Activated CD8-positive, alpha-beta T cell treated with anti-CD3 and anti-CD28 coated beads for 36 hours (primary cell): ENCODE measurements at places on chromosomes 5 and 9. TPM values are rescaled to one million over a fixed set of nuclear protein-coding genes. Genes with fewer than 3 reads are reported as not detected.

Gene SAXO1
- not detected for total RNA-seq

Gene ACER2
- total RNA-seq: 1.4 TPM

- H3K4me1 ChIP-seq: no peaks in the 10 kb centered on the region
- H3K27me3 ChIP-seq: peaks cover 8% of the 10 kb centered on the region
- H3K27ac ChIP-seq: no peak overlapping the region
- no peak overlapping the region for H3K4me3 ChIP-seq
- no peaks in the 10 kb centered on the region for H3K36me3 ChIP-seq
These were observed 21.4 kb downstream of the GLRA1 start for GRCh38 chr5:151903243-151903653.

- no peak overlapping the region for H3K4me3 ChIP-seq
- H3K36me3 ChIP-seq: no peaks in the 10 kb centered on the region
- H3K27me3 ChIP-seq: no peaks in the 10 kb centered on the region
- H3K27ac ChIP-seq: no peak overlapping the region
These were observed 38.5 kb downstream of the VAV2 start for GRCh38 chr9:133953621-133953975.

DNA sequence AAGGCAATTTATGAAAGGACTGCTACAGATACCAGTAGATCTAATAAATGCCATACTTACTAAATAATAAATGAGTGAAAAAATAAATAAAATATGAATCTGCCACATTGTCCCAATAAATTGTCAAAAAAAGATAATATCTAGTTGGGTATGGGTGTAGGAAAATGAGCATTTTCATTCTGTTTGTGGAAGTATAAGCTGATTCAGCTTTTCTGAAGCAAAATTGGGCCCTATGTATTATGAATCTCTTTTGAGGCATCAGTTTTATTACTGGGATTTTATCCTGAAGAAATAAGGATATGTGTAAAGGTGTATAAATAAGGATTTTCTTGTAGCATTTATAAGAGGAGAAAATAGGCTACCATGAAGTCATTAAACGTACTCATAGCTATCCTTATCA is 46.1 kb downstream of the CAVIN4 start:
- peaks cover 1% of the 10 kb centered on the region for H3K27me3 ChIP-seq
- DNase-seq: no peak
- no peaks in the 10 kb centered on the region for H3K4me1 ChIP-seq
- no peak overlapping the region for H3K27ac ChIP-seq
- H3K36me3 ChIP-seq: no peaks in the 10 kb centered on the region

- H3K4me1 ChIP-seq: no peaks in the 10 kb centered on the region
- H3K27me3 ChIP-seq: peaks cover 4% of the 10 kb centered on the region
- no peaks in the 10 kb centered on the region for H3K36me3 ChIP-seq
- no peak for DNase-seq
These were observed 1.5 kb upstream of the PDE6A start for GRCh38 chr5:149946118-149946517.

DNA sequence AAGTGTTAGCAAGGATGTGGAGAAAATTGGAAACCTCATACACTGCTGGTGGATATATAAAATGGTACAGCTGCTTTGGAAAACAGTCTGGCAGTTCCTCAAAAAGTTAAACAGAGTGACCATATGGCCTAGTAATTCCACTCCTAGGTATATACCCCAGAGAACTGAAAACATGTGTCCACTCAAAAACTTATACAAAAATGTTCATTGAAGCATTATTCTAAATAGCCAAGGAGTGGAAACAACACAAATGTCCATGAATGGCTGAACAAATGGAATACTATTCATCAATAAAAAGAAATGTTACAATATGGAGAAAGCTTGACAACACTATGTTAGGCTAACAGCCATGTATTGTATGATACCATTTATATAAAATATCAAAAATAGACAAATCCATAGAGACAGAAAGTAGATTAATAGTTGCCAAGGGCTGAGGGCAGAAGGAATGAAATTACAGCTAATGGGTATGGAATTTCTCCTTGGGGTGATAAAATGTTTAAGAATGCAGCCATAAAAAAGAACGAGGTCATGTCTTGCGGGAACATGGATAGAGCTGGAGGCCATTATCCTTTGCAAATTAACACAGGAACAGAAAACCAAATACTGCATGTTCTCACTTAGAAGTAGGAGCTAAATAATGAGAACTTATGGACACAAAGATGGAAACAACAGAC is 33.6 kb upstream of the FBP1 start:
- DNase-seq: no peak
- H3K4me1 ChIP-seq: peaks cover 5% of the 10 kb centered on the region
- no peaks in the 10 kb centered on the region for H3K27me3 ChIP-seq

GRCh38 chr5:169169783-169170182 is 131.2 kb downstream of the SLIT3 start:
- no peaks in the 10 kb centered on the region for H3K27me3 ChIP-seq
- H3K27ac ChIP-seq: no peak overlapping the region
- H3K4me1 ChIP-seq: no peaks in the 10 kb centered on the region

- H3K27me3 ChIP-seq: no peaks in the 10 kb centered on the region
- H3K4me1 ChIP-seq: no peaks in the 10 kb centered on the region
- no peak overlapping the region for H3K27ac ChIP-seq
These were observed 64.7 kb downstream of the BARX1 start for GRCh38 chr9:93890436-93890935.

DNA sequence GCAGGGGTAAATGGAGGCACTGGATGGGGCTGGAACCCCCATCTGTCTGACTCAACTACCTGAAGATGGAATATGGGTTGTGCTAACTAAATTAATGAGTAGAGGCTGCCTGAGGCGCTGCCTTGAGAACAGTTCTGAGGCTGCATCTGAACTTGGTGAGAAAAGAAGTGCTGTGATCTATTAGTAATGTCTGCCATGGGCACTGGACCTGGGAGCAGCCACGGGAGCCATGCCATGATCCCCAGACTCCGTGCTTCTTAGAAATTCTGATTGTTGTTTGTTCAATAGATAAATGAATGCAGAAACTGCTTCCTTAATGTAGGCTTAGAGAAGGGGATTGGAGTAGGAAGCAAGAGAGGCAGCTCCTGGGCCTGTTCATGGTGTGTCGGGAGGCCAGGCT is 80.2 kb downstream of the KCNIP1 start:
- no peak overlapping the region for H3K27ac ChIP-seq
- H3K27me3 ChIP-seq: peaks cover 28% of the 10 kb centered on the region
- DNase-seq: no peak

DNA sequence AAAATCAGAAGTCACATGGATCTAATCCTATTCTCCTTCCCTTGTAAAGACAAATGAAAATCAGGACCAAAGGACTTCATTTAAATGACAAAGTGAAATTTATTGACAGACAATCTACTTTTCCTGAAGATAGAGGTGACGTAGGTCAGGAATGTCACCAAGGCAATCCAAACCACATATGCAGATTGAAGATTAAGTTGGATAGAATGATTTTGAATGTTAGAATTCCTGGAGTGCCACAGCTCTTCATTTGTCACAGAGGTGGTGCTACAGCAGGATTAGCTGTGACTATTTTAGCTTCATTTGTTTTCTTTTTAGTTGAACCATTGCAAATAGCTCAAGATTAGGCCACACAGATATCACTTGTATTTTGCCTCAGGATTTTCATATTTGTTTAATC is 736.0 kb upstream of the ARRDC3 start:
- H3K4me3 ChIP-seq: no peak overlapping the region
- no peak overlapping the region for H3K27ac ChIP-seq
- no peak for DNase-seq
- H3K27me3 ChIP-seq: no peaks in the 10 kb centered on the region

Gene NR4A3
- 113 TPM for total RNA-seq
